ENCODE measurements at places on chromosomes 2 and 18.

DNA sequence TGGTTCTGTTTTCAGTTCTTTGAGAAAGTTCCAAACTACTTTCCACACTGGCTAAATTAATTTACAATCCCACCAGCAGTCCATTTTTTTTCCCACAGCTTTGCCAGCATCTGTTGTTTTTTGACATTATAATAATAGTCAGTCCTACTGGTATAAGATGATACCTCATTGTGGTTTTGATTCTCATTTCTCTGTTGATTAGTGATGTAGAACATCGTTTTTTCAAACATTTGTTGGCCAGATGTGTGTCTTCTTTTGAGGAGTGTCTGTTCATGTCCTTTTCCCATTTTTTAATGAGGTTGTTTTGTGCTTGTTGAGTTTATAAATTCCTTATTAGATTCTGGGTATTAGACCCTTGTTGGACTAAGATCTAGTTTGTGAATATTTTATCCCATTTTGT is 376.8 kb upstream of the NT5C1B start:
- no peak for DNase-seq

DNA sequence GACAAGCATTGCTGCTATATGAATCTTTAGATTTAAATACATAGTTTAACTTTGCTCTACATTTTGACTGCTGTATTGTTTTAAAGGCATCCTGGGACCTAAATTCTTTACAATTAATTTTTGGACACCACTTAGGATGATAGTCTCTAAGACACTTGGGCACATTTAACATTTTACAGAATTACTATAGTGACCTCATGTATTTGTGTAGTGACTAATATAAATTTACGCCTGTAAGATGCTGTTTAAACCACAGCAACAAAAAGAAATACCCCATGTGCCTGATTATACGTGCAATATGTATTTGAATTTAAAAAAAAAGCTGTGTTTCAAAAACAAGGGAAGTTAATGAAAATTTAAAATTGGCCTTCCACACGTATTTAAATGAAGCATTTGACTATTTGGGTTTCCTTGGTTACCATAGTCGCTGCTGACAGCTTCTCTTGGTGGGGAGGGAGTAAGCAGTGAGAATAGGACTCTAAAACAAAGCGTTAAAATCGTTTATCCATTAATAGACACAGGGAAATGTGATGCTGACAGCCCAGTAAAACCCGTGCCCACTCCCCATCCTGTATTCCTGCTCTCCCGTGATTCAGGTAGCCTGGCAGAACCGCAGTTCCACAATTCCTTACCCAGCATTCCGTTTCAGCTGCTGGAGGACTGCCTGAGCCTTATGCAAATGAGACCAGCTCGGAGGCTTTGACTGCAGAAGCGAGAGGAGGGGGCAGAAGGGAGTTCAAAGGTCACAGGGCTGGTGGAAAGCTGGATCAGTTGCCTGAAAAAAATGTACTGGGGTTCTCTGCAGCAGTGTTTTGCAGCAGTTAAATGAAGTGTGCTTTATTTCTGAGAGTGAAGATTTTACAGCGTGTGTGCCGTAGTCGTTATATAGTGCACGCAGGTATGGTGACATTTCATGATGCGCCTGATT is 104.3 kb downstream of the CSRNP3 start:
- peak; percentile 79 for DNase-seq

DNA sequence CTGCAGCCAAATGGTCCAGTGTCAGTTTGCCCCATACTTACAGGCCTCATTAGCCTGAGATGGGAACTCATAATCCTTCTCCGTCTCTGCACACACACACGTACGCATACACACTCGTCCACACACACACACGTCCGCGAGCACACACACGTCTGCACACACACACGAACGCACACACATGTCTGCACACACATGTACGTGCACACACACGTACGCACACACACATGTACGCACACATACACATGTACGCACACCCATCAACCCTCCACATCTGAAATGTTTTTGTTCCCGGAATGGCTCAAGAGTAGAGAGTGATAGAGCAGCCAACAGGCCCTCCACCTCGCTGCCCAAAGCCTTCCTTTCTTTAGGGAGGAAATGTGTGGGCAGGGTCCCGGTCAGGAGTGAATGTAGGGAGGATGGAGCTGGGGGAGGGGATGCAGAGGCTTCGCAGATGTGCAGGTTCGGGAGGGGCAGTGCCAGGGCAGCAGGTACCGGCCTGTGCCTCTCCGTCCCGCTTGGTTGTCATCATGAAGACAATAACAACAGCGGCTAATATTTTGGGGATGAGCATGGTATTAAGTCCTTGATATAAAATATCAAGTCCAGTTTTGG is 52.7 kb downstream of the PTGR3 start:
- DNase-seq, result no peak

- no peak for DNase-seq
Observed at GRCh38 chr2:110978756-110979470, 141.8 kb upstream of the BCL2L11 start.

- no peak for DNase-seq
Observed at GRCh38 chr18:30859036-30859435, 183.5 kb downstream of the DSC3 start.

- no peak for DNase-seq
Observed at GRCh38 chr2:135132314-135132713, 80.2 kb downstream of the RAB3GAP1 start.

GRCh38 chr2:220370764-220371163 is 743.3 kb downstream of the SLC4A3 start:
- no peak for DNase-seq

GRCh38 chr2:238106698-238107524 is 6.8 kb downstream of the ESPNL start:
- no peak for DNase-seq

DNA sequence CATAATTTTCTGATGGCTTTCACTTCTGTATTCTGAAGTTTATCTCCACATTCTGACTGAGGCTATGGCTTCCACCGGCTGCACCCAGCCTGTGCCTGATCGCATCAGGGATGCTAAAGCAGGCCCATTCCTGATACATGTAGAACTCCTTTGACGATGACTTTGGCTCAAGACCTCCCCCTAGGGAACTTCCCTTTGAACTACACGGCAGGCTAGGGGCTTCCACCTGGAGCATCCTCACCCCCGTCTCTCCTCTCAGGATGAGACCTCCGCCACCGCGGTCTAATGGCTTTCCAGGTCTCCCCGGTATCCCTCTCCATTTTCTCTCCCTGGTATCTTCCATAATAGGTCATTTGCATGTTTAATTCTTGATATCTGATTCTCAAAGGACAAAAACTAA is 214.9 kb upstream of the CHST9 start:
- DNase-seq, result no peak

DNA sequence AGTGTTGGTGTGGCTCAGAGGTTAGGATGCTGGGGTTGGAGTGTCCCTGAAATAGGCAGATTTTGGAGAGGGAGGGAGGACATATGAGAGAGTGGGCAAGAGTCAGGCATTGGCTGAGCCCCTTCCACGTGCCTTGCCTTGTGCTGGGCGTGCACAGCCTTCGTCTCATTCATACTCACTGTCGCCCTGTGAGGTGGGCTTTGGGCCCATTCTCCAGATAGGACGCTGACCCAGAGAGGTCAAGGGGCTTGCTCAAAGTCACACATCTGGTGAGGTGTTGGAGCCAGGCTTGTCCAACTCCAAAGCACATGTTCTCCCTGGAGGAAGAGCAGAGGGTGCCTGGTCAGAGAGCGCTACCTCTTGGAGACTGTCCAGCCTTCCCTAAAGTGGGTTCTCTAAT is 166.8 kb downstream of the DYSF start:
- peak; percentile 34 for DNase-seq

DNA sequence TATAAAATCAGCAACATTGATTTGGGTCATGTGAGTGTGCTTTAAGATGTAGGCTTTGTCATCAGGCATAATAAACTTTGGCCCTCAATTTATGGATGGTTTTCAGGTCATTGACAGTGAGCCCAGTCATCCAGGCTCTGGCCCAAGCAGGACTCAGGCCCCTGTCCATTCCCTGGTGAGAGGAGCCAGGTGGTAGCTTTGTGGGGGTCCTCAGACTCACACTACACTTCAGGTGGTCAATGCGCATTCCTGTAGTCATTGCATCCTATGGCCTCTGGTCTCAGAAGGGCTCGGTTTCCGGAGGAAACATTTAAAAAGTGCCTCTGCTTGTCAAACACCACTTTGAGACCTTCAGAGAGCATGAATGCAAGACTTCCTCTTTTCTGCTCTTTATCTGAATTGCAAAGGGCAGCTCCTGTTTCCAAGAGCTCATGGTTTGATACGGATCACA is 20.2 kb downstream of the LGALSL start:
- DNase-seq, result no peak

DNA sequence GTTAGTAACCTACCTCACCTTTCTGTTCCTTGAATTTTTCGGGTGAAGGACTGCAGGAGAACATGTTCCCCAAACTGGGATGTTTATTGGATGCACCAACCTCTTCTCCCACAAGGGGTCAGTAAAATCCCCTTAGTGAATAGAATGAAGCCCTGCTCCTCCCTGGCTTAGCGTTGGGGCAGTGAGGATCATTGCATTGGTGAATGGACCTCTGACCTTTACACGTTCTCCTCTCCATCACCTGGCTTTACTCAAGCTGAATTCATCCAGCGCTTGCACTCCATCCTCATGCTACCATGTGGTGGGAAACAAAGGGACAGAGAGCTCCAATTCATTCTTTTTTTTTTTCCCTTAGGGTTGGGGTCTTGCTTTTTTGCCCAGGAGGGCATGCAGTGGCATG is 157.2 kb downstream of the MIB1 start:
- DNase-seq, result no peak

GRCh38 chr2:241768850-241769249 is 7.8 kb upstream of the GAL3ST2 start:
- DNase-seq, result no peak

DNA sequence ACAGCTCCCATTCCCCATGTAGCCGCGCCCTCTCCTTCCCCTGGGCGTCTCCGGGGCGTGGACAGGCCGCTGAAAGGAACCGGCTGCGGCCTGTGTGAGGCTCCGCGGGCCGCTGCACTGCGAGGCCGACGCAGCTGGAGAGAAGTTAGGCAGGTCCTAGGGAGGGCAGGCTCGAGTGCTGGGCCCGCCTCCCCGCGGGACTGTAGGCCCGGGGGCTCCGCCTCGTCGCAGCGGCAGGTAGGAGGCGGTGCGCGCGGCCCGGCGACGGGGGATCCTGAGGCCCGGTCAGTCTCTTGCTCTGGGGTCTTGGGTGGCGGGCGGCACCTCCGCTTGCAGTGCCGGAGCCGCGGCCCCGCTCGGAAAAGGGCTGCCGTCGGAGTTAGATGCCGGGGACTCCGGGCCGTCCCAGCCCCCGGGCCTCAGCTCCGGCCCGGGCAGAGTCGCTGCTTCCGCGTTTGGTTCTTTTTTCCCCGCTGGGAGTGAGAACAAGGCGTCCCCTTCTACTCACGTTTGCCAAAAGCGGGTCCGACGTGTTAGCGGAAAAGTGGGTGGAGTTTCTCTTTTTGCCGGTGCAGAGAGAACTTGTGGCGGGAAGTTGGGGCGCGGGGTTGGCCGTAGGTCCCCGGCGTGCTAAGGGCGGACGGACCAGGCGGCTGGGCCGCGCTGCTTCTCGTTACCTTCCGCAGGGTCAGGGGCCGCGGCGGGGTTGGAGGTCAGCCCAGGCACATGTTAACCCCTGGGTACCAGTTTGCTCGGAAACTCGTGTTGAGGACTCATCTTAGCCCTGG is at the start of gene VRK2:
Gene VRK2, plus strand, starts transcription at position 222 of the 788 bp plus-strand sequence. CDS start 2,026 bp downstream, outside the sequence.
- DNase-seq, result peak; percentile 59

DNA sequence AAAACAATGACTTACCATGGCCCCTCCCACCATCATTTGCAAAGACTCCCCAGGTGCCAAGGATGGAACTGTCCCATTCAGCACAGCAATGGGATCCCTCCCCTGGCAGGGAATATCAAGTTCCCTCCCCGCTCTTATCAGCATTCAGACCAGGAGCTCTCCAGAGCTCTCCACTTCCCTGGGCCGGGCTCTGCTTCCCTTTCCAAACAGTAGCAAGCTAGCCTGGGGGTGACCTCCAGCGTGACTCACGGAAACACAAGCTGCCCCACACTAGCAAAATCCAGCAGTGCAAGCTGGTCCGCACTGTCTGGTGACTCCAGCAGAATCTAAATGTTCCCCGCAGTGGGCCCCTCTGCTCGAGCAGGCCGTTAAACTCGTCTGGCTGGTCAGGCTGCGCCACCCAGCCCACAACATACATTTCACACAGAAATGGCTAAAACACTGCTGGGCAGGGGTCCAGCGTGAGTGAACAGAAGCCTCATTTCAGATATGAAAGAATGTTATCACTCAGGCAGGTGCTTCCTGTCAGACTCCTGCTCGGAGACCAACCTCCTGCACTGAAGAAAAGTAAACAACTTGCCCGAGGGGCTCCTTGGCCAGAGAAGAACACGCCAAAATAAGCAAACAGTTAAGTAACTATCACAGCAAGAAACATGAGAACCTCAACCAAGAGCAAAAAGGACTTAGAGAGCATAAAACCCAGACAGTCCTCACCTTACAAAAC is 33.9 kb downstream of the STAT1 start:
- DNase-seq, result no peak

- no peak for DNase-seq
Observed at GRCh38 chr2:70826696-70827350, 6.4 kb upstream of the CLEC4F start.

- no peak for DNase-seq
Observed at GRCh38 chr18:61001138-61001537, 332.1 kb upstream of the CDH20 start.

DNA sequence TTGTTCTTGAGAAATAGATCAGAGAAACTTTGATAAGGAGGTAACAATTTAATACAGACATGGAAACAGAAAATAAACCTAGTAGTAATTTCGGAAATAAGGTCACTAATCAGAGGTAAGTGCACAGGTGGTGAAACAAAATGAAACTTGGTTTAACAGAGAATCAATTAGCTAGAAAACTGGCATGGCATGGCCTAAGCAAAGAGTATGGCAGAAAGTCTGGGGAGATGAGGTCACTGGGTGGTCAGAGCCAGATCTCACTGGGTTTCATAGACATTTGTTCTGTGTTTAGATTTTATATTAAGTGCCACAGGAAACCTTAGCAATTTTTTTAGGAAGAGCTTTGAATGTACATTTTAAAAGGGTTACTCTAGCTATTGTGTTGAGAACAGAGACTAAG is 1216.0 kb upstream of the PIK3C3 start:
- DNase-seq, result no peak

- no peak for DNase-seq
Observed at GRCh38 chr2:36459725-36460137, 104.2 kb downstream of the CRIM1 start.

DNA sequence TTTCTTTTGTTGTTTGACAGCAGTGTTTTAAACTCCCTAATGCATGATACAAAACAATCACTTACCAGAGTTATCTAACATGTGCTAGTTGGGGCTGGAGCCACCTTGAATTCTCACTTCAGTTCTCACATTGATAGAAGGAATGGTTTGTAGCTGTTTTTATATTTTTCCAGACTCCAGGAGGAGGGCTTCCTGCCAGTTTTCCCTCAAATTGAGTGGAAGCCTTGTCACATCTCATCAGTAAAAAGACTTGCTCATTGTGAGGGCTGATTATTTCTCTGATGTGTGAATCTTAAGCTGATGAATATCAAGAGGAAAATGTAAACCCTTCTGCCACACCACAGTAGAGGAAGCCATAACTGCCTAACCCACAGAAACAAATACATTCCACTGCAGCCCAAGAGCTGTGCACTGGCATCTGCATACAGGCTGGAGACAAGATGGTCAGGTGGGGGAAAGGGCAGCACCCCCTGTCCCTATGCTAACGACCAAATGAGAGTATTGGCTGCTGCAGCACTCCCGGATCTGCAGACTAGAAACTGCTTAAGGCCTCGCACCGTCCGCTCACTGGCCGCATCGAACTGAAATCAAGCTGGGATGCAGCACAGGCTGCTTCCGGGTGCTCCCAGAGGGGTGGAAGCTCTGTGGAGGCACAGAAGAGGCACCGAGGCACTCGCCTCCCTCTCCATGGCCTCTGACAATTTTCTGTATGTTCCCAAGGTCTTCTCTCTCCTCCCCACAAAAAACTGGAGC is 73.7 kb upstream of the TPO start:
- DNase-seq, result no peak

Measured in head of caudate nucleus (tissue), 42 donors.